ENCODE measurements at places on chromosomes 3 and 15. TPM values are rescaled to one million over a fixed set of nuclear protein-coding genes. Genes with fewer than 3 reads are reported as not detected.

LMLN gene
- 2.7 TPM for total RNA-seq

DAG1 gene
- 19.6 TPM for total RNA-seq

GOLGA6D gene
- total RNA-seq, result not detected

ADAM10 gene
- 168 TPM for total RNA-seq

SLCO2A1 gene
- total RNA-seq, result not detected

GATA2 gene
- not detected for total RNA-seq

ATP13A5 gene
- not detected for total RNA-seq

TIMP4 gene
- total RNA-seq, result not detected

P2RY12 gene
- total RNA-seq, result not detected

TEX264 gene
- 68.3 TPM for total RNA-seq

RARB gene
- not detected for total RNA-seq

PIK3CA gene
- 20.0 TPM for total RNA-seq

CRTAP gene
- total RNA-seq, result 43.8 TPM

SMCO1 gene
- total RNA-seq, result not detected
